Stimulated activated CD4-positive, alpha-beta T cell treated with anti-CD3 and anti-CD28 coated beads, Interleukin-1b, Interleukin-23, amount 100 ng/mL, for 1 hour (primary cell): ENCODE measurements at places on chromosomes 1 and 21.

- DNase-seq, result no peak
These were observed 1144.3 kb upstream of the NCAM2 start for GRCh38 chr21:19853709-19854575.

- DNase-seq, result no peak
These were observed 101.3 kb upstream of the ARTN start for GRCh38 chr1:43832255-43832654.

DNA sequence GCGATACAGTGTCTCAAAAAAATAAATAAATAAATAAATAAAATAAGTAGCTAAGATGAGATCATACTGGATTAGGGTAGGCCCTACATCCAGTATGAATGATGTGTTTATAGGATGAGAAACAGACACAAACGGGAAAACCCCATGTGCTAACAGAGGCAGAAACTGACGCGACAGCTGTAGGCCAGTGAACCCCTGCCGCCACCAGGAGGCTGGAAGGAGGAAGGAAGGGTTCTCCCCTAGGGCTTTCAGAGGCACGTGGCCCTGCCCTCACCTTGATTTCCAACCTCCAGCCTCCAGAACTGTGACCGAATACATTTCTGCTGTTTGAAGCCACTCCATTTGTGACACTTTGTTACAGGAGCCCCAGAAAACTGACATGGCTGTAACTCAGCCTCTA is 38.5 kb downstream of the CHD5 start:
- no peak for DNase-seq

DNA sequence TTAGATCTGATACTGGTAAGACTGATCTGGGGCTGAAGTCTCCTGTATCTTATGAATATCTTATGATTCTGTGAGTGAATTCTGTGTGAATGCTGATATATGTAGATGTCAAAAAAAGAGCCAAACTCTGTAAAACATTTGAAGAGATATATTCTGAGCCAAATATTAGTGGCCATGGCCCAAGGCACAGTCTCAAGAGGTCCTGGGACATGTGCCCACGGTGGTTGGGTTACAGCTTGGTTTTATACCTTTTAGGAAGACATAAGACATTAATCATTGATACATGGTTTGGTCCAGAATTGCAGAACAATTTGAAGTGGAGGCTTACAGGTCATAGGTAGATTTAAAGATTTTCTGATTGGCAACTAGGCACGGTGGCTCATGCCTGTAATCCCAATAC is 118.3 kb downstream of the KCNK1 start:
- no peak for DNase-seq

DNA sequence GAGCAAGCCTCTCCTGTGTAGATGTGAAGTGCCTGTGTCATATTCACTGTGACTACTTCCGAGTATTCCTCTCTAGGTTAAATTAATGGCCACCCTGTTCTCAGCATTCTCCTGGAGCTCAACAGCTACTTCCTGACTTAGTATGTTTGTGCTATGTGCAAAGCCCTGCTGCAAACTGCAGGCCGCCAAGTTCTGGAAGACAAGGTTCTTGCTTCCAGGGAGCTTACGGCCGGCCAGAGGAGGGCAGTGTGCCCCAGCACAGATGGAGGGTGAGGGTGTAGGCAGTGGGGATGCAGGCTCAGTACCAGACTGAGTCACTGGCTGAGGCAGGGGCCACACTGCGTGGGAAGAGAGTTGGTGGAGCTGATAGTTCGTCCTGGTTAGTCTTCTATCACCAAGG is 43.2 kb downstream of the ELK4 start:
- DNase-seq, result no peak

DNA sequence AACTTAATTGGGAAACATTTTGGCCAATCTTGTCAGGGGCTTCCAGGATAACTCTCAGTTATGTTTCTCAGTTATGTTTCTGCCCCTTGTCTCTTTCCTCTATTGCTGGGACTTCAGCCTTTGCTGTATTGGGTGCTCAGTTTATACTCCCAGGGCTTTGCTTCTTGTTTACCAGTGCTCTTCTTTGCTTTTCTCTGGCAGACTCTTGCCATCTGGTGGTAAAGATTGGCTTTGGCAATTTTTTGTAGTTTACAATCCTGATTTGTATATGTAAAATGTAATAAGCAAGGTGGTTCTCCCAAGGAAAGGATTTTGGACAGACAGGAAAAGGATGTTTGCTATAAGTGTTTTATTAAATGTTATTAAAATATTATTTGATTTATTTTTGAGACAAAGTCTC is 37.9 kb downstream of the FABP3 start:
- DNase-seq, result no peak

GRCh38 chr1:231918239-231919015 is 291.8 kb downstream of the DISC1 start:
- DNase-seq, result no peak

- no peak for DNase-seq
These were observed 11.5 kb downstream of the MCOLN2 start for GRCh38 chr1:84985365-84985764.

GRCh38 chr1:15696956-15697521 is 12.9 kb downstream of the PLEKHM2 start:
- DNase-seq, result no peak

- no peak for DNase-seq
These were observed 1.3 kb downstream of the FGR start for GRCh38 chr1:27633640-27634176.

- DNase-seq, result no peak
These were observed 7.7 kb upstream of the CDC42 start for GRCh38 chr1:22044690-22045420.

DNA sequence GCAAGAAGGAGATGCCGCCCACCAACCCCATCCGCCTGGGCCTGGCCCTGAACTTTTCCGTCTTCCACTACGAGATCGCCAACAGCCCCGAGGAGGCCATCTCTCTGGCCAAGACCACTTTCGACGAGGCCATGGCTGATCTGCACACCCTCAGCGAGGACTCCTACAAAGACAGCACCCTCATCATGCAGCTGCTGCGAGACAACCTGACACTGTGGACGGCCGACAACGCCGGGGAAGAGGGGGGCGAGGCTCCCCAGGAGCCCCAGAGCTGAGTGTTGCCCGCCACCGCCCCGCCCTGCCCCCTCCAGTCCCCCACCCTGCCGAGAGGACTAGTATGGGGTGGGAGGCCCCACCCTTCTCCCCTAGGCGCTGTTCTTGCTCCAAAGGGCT is 732 bp downstream of the SFN start:
- no peak for DNase-seq

DNA sequence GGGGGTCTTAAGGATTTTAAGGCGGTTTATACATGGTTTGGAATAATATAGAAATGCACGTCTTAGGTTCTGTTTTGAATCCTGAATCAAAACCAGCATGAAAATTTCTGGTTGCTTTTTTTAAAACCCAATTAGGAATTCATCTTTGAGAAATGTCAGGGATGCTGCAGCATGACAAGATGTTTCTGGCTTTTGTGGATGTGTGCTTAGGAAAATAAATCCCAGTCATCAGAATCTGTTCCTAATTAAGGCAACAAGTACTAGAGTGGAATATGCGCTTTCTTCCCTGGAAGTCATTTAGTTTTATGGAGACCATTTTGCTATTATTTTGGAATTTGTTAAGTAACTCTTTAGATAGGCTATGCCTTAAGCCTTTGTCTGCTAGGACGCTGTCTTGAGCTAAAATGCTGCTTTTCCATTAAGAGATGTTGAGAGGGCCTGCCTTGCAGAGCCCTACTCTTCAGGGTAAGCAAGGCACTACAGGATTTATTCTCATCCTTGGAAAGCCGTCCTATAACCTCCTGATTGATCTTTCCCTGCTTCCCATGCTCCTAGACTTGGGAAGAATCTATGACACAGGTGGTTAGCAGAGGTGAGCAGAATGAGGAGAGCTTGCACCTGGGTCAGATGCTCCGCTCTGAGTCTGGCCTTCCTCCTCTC is 332.8 kb downstream of the DISC1 start:
- no peak for DNase-seq

DNA sequence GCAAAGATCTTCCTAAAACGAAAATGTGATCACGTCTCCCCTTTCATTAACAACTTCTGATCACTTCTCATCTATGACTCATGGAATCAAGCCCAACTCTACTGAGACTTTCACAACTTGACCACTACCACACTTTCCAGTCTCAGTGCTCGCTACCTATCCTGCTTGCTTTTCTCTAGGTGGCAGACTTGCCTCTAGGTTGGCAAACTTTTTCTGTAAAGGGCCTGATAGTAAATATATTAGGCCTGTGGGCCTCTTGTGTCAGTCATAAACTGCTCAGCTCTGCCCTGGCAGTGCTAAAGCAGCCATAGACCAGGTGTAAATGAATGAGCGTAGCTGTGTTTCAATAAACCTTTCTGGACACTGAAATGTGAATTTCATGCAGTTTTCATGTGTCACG is 21.5 kb upstream of the HMGB4 start:
- no peak for DNase-seq
